ENCODE measurements at places on chromosomes 1 and 21. TPM values are rescaled to one million over a fixed set of nuclear protein-coding genes. Genes with fewer than 3 reads are reported as not detected.

The RGS13 gene
- 0.98 TPM for total RNA-seq

The HNRNPCL1 gene
- not detected for total RNA-seq

The ATXN7L2 gene
- 4.9 TPM for total RNA-seq

DNA sequence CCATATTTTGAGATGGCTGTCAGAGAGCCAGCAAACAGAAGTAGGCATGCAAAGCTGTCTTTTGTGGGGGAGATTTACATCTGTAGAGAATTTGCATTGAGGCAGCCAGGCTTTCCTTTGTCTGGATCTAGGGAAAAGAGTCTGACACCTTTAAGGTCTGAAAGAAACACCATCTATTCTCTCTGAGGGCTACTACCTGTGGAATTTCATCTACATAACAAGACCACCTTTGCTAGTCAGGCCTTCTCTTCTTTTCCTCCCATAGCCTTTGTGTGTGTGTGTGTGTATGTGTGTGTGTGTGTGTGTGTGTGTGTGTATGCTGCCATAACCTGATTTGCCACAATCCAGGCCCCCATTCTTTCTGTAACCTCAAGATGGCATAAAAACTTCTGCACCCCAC, 28.4 kb upstream of the DMRTB1 start:
- no peak for DNase-seq

- no peak for DNase-seq
These were observed 16.1 kb downstream of the BTG2 start for GRCh38 chr1:203321273-203322052.

The KCNJ6 gene
- total RNA-seq: not detected

GRCh38 chr1:199742547-199742946, 285.0 kb upstream of the NR5A2 start:
- no peak for DNase-seq

- DNase-seq: no peak
These were observed 1.3 kb downstream of the SIPA1L2 start for GRCh38 chr1:232628335-232629249.
